ENCODE measurements at places on chromosomes 3 and 15.

GRCh38 chr15:88505721-88506120, 38.2 kb downstream of the MRPS11 start:
- no peak for DNase-seq

- DNase-seq: no peak
These were observed 59.0 kb downstream of the TP63 start for GRCh38 chr3:189690237-189690636.

- DNase-seq: no peak
These were observed 285.2 kb upstream of the ATP10A start for GRCh38 chr15:26148156-26148860.

DNA sequence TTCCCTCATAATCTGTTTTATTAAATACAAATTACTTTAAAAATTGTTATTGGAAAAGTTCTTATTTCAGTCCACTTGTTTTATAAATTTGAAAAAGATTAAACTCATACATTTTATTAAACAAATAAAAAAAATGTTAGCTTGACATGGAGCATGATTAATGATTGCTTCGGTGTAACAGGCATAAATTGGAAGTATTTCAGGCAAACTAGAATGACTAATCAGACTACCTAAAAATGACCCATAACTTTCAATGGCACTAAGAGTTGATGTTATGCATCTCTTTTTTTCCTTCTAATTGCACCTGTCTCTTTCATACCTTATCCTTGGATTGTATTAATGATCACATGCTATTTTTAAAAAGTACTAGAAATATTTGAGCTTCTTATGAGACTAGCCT, 343.3 kb downstream of the ZNF385D start:
- no peak for DNase-seq

GRCh38 chr3:3184876-3185275, 5.4 kb upstream of the CRBN start:
- no peak for DNase-seq

- no peak for DNase-seq
These were observed 24.9 kb downstream of the CX3CR1 start for GRCh38 chr3:39254806-39255449.

GRCh38 chr15:61138156-61138555, 90.9 kb downstream of the RORA start:
- no peak for DNase-seq

GRCh38 chr15:26572602-26573350, 200.1 kb downstream of the GABRB3 start:
- DNase-seq: no peak

DNA sequence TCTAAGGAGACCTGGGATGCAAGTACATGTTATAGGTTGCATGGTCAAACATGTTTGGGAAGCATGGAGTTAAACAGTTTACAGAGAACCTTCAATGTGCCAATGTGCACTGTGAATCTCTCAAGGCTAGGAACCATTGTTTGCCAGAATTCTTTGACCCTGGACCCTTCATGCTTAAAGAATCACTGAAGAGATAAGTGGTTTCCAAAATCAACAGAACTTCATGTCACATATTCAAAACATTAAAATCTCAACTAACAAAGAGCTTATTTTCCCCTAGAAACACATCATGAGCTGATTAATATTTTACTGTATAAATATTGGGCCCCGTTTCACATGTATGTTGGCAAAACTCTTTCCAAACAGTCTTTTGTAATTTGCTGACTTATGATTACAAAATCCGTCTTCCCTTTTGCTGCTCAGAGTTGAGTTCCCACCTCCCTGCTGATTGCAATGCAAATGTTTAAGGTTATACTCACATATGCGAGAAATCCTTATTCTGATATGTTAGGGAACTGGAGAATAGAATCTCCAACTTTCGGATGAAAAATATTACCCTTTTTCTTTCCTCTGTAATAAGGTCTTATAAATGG, 380.2 kb downstream of the DIPK2A start:
- no peak for DNase-seq

GRCh38 chr3:16309558-16309957, 44.5 kb downstream of the OXNAD1 start:
- no peak for DNase-seq

GRCh38 chr3:135325726-135326235, 530.7 kb downstream of the EPHB1 start:
- DNase-seq: no peak

- DNase-seq: no peak
These were observed 1.6 kb downstream of the SERP1 start for GRCh38 chr3:150544726-150545125.

DNA sequence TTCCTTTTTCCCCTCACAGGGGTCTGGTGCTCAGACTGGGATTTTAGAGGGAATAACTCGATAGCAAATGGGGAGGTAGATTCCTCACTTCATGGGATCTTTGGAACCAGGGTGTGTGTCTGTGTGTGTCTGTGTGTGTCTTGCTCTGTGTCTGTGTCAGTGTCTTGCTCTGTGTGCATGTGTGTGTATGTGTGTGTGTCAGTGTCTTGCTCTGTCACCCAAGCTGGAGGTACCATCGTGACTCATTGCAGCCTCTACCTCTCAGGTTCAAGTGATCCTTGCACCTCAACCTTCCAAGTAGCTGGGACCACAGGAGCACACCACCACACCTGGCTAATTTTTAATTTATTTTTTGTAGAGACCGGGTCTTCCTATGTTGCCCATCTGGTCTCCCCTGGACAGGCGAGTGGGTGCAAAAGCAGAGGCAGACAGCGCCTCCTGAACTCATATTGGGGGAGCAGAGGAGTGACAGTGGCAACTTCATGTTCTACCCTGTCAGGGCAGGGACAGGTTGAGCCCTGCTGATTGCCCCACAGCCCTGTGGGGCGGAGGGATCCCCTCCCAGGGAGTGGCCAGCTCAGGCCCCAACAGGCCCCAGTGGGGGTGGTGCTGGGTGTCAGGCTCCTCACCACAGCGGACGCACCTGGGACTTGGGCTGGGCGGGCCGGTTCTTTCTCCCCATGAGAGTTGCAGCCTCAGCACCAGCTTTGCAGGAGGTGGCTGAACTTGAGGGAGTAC, 10.4 kb upstream of the SEMA4B start:
- DNase-seq: no peak

DNA sequence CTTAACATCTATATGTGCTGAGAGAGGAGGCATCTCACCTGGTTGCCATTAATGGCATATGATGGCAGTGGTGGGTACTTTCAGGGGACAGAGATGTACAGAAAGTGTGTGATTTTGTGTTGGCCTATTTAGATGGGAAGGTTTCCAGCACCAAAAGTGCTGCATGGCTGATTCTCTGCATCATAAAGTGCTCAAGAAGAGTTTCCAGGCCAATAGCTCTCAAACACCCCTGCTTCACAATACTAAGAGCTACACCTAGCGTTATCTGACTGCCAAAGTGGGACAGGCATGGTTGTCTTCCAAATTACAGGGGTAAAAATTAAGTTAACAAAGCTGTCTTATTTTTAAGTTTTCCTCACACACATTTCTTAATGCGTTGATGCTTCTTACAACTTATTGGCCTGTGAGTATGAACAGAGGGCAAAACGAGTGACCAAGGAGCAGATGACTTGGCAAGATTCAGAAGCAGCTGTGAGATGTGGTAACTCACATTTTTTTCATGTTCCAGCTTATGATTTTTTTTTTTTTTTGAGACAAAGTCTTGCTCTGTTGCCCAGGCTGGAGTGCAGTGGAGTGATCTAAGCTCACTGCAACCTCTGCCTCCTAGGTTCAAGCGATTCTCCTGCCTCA, 41.4 kb upstream of the VEPH1 start:
- DNase-seq: no peak

DNA sequence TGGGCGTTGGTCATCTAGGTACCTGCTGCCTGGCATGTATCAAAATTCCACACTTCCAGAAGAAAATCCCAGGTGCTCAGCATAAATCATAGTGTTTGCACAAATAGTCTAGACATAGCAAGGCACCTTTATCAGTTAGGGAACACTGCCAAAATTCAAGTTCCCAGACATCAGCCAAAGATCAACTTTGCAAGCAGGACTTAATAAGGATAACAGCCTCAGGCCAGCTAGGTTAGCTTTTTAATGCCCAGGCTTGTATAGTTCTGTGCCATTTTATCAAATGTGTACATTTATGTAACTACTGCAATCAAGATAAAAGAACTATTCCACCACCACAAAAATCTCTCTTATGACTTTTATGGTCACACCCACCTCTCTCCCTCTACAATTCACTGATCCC, 30.7 kb downstream of the DZIP3 start:
- DNase-seq: peak; percentile 8
